Chondrocyte (in vitro differentiated cells): ENCODE measurements at places on chromosomes 12 and 14. TPM values are rescaled to one million over a fixed set of nuclear protein-coding genes. Genes with fewer than 3 reads are reported as not detected.

Gene JAG2
- 8.3 to 18.2 TPM (median 16.8 TPM) in 3 replicates for total RNA-seq

Gene ART4
- total RNA-seq, result 0.17 to 0.37 TPM in 2 of 3 replicates, not detected in the other

- H3K27ac ChIP-seq, result no peak overlapping the region
- H3K4me1 ChIP-seq, result no peaks in the 10 kb centered on the region
- DNase-seq, result no peak
- H3K4me3 ChIP-seq, result no peak overlapping the region
Observed at GRCh38 chr12:80277732-80278131, 166.3 kb upstream of the PTPRQ start.

Gene NOS1
- not detected in 3 replicates for total RNA-seq

DNA sequence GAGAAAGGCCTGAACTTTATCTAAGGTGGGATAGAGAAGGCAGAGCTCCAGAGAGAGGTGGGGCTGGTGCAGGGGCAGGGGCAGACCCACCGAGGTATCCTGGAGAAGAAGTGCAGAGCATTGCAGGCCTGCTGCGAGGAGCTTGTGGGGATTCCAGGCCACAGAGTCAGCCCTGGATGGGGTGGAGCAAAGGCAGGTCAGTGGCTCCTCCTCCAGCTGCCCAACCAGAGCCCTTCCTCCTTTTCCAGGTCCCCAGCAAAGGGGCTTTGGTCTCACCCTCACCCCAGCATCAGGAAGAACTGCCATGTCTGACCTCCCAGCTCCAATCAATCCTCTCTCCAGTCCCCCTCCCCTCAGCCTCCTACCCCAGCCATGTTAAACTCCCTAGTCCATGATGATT is 19.8 kb upstream of the ZNF740 start:
- no peak for DNase-seq
- no peak overlapping the region for H3K4me3 ChIP-seq
- peaks cover 8% of the 10 kb centered on the region for H3K4me1 ChIP-seq
- H3K36me3 ChIP-seq, result peaks cover 5% of the 10 kb centered on the region
- no peak overlapping the region for H3K27ac ChIP-seq

Gene CCDC175
- total RNA-seq, result not detected in 3 replicates

Gene FOXM1
- 13.1 to 17.6 TPM (median 15.2 TPM) in 3 replicates for total RNA-seq

DNA sequence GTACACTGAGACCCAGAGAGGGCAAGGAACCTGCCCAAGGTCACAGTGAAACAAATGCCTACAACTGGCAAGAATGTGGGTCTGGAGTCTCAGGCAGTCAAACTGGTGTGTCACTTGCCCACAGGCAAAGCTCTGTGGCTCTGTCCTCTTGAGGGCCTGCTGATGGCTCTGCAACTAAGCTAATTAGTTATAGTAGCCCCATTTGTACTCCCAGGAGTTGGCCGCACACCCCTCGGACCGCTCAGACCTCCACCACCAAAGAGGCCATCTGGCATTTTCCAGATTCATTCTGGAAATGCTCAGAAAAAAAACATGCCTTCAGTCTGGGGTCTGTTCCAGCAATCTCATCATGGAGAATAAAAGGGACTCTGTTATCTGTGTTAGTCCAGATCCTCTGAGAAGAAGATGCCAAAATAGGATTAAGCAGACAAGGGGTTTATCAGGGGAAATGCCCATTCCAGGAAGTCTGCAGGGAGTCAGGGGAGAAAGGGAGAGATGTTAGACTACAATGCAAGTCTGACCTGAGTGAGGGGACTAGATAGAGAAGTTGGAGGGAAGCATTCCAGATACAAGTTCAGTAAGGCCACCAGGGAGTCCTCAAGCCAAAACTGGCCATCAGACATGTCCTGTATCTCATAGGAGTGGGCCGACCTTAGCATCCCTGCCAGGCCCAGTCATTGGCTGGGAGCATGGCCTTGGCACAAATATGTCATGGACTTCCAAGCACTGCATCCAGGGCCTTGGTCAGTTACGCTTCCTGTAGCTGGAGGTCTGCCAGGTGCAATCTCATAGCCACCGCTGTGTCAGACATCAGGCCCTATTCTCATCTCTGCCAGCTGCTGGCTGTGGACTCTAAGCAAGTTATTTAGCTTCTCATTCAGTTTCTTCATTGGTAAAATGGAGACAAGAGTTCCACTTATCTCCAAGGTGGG is 15.4 kb upstream of the OAS1 start:
- H3K4me3 ChIP-seq, result no peak overlapping the region
- H3K27ac ChIP-seq, result no peak overlapping the region
- H3K27me3 ChIP-seq, result peaks cover 4% of the 10 kb centered on the region
